ENCODE measurements at places on chromosomes 5 and 9.
A peak's percentile ranks its signal among the peaks of the same experiment; 100 is the strongest.

DNA sequence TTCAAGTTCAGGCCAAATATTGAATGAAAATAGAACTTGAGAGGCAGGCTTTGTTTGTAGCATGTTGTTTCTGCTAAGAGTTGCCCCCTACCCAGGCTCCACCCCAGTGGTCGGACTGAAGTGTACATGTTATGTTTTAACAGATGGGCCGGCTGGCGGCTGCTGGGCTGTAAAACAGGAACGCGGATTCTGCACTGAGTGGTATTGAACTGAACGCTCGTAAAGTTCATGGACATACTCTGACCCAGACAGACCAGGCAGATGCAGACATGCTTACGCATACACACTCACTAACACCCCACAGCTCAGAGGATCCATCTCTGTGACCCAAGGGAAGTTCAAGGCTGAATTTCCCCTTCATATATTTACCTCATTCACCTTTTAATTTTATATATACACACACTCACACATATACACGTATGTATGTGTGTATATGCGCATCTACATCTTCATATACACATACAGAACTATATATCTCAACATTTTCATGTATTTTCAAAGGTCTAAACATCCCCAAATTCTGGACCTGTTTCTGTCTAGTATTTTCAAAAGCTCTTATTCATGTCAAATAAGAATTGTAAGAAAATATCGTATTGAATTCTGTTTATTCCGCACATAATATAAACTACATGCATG, 1.4 kb downstream of the MARCHF3 start:
- no peak for DNase-seq
- H3K36me3 ChIP-seq: peaks cover 10% of the 10 kb centered on the region
- no peak overlapping the region for H3K27ac ChIP-seq
- peaks cover 10% of the 10 kb centered on the region for H3K27me3 ChIP-seq

- DNase-seq: no peak
- no peak overlapping the region for H3K4me3 ChIP-seq
- no peaks in the 10 kb centered on the region for H3K4me1 ChIP-seq
- no peaks in the 10 kb centered on the region for H3K36me3 ChIP-seq
- peaks cover 37% of the 10 kb centered on the region for H3K27me3 ChIP-seq
These were observed 27.8 kb downstream of the C7 start for GRCh38 chr5:40937075-40937474.

- H3K27ac ChIP-seq: no peak overlapping the region
- DNase-seq: no peak
- H3K36me3 ChIP-seq: no peaks in the 10 kb centered on the region
These were observed 67.4 kb upstream of the ZNF618 start for GRCh38 chr9:113808391-113809358.

GRCh38 chr5:135112008-135112725, 78.1 kb upstream of the PITX1 start:
- no peak for DNase-seq
- no peaks in the 10 kb centered on the region for H3K27me3 ChIP-seq
- no peaks in the 10 kb centered on the region for H3K4me1 ChIP-seq
- H3K36me3 ChIP-seq: no peaks in the 10 kb centered on the region
- no peak overlapping the region for H3K4me3 ChIP-seq
- no peak overlapping the region for H3K27ac ChIP-seq

GRCh38 chr9:137680444-137681358, 61.9 kb downstream of the EHMT1 start:
- H3K27me3 ChIP-seq: no peaks in the 10 kb centered on the region
- H3K27ac ChIP-seq: no peak overlapping the region
- no peak for DNase-seq
- H3K4me3 ChIP-seq: no peak overlapping the region
- peaks cover 34% of the 10 kb centered on the region for H3K4me1 ChIP-seq

DNA sequence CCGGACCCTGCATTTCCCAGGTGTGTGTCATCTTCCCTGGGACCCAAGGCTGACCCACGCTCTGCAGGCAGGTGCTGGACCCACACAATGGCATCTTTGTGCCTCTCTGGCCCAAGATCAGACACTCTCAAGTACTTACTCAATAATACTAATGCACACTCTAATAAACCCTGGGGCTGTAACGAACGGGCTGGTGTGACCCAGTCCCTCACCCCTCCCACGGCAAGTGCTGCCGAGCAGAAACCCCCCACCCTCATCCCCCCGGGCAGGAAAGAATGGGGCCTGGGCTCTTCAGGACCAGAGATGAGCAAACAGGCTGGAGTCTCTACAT, 1.1 kb upstream of the OBP2B start:
- no peak overlapping the region for H3K4me3 ChIP-seq
- H3K4me1 ChIP-seq: no peaks in the 10 kb centered on the region
- no peak overlapping the region for H3K27ac ChIP-seq
- peaks cover 1% of the 10 kb centered on the region for H3K36me3 ChIP-seq

GRCh38 chr5:93566091-93566490, 14.9 kb downstream of the NR2F1-AS1 start:
- peaks cover 51% of the 10 kb centered on the region for H3K27me3 ChIP-seq
- no peaks in the 10 kb centered on the region for H3K4me1 ChIP-seq
- no peak for DNase-seq
- H3K27ac ChIP-seq: no peak overlapping the region

DNA sequence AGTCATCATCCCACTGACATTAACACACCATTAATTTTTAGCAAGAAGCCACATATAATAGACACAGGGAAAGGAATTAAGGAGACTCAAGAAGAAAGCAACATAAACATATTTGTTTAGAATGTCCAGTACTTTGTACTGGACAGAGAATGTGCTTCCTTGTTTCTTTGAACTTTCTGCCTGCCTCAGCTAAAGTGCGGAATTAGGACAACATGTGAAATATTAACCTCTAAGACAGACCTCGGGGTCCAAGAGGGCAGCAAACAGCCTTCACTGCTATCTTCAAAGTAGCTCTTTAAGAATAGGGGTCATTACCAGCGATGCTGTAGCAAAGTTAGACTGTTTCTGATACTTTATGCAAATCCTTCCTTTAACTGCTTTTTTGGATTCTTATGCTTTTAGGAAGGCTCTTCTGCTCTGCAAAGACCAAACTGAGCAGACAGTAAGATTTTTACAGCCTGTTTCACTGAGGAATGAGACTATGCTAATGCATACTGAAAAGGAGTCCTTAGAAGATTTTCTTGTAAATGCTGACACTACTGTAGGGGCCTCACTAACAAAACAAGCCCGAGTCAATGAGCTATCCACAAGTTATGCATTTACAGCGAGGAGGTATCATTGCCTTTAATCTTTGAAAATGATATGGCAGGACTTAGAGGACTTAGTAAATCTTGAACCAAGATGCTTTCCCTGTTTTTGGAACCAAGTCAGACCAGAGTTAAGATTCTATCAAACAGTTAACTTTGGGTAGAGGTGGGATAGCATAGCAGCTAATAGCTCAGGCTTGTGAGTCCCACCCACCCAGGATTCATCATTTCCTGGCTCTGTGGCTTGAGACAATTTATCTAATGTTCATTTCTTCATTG, 23.8 kb downstream of the DAB2 start:
- H3K36me3 ChIP-seq: peaks cover 3% of the 10 kb centered on the region
- H3K27me3 ChIP-seq: peaks cover 10% of the 10 kb centered on the region
- DNase-seq: no peak
- H3K27ac ChIP-seq: peak overlapping the region; percentile 56
- H3K4me1 ChIP-seq: peaks cover 15% of the 10 kb centered on the region

- DNase-seq: no peak
- H3K36me3 ChIP-seq: peaks cover 15% of the 10 kb centered on the region
- peaks cover 68% of the 10 kb centered on the region for H3K4me1 ChIP-seq
These were observed 16.4 kb downstream of the TENT4A start for GRCh38 chr5:6729386-6730310.

GRCh38 chr9:89536145-89536574, 38.2 kb upstream of the SEMA4D start:
- no peaks in the 10 kb centered on the region for H3K36me3 ChIP-seq
- H3K4me1 ChIP-seq: peaks cover 82% of the 10 kb centered on the region
- peak overlapping the region; percentile 74 for H3K27ac ChIP-seq
- H3K27me3 ChIP-seq: no peaks in the 10 kb centered on the region
- H3K4me3 ChIP-seq: peak overlapping the region; percentile 41

- H3K36me3 ChIP-seq: no peaks in the 10 kb centered on the region
- no peak overlapping the region for H3K4me3 ChIP-seq
- DNase-seq: no peak
- H3K4me1 ChIP-seq: no peaks in the 10 kb centered on the region
- H3K27me3 ChIP-seq: peaks cover under 1% of the 10 kb centered on the region
- no peak overlapping the region for H3K27ac ChIP-seq
These were observed 96.3 kb downstream of the GLDC start for GRCh38 chr9:6549106-6549800.

GRCh38 chr5:60961685-60962084, 16.7 kb downstream of the NDUFAF2 start:
- no peak overlapping the region for H3K4me3 ChIP-seq
- no peak overlapping the region for H3K27ac ChIP-seq
- H3K36me3 ChIP-seq: no peaks in the 10 kb centered on the region
- DNase-seq: no peak

GRCh38 chr5:141040093-141040770, 10.9 kb upstream of the PCDHB1 start:
- H3K27ac ChIP-seq: no peak overlapping the region
- H3K4me1 ChIP-seq: no peaks in the 10 kb centered on the region
- H3K36me3 ChIP-seq: peaks cover 2% of the 10 kb centered on the region
- peaks cover 13% of the 10 kb centered on the region for H3K27me3 ChIP-seq
- DNase-seq: no peak

GRCh38 chr5:56817263-56818014, 2.1 kb downstream of the MAP3K1 start:
- no peak for DNase-seq
- H3K27me3 ChIP-seq: no peaks in the 10 kb centered on the region
- peaks cover 16% of the 10 kb centered on the region for H3K36me3 ChIP-seq
- peak overlapping the region; percentile 91 for H3K4me3 ChIP-seq

DNA sequence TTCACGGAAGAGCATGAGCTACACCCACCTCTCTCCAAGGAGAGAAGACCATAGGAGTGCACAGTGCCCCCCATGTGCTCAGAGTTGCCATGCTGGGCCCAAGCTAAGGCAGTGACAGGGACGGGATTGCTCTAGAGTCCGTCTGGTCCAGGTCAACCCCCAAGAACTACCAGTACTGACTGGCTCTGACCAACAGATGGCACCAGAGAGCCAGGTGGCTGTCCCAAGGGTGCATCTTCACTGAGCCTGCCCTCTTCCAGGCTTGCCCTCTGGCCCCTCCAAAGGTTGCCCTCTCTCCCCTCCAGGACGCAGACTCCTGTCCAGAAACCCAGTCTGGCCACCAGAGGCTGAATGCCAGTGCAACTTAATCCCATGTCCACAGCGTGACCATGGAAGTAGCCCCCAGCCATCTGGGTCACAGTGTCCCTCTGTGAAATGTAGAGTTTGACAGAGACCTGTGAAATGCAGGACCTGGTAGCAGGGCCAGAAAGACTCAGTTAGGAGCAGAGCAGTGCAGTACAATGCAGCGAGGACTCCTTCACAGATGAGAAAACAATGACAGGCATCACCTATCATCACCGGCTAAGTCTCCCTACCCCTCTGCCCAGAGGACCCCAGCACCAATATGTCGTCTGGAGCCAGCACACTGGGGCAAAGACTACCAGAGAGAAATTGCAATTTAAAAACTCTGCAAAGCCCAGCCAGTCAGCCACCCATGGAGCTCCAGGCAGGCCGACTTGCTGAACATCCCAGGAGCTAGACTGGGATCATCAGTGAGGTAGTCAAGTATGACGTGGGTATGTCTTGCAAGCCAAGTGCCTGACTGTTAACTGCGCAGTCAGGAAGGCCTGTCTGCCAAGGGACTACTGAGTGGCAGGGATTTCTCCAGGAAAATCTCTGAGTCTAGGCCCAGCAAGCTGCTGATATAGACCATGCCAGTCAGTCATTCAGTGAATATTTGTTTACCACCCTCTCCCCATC, 7.7 kb upstream of the SKP1 start:
- peaks cover 7% of the 10 kb centered on the region for H3K36me3 ChIP-seq
- H3K27ac ChIP-seq: no peak overlapping the region
- H3K4me1 ChIP-seq: no peaks in the 10 kb centered on the region
- H3K27me3 ChIP-seq: no peaks in the 10 kb centered on the region
- no peak overlapping the region for H3K4me3 ChIP-seq

- H3K4me1 ChIP-seq: no peaks in the 10 kb centered on the region
- DNase-seq: no peak
- no peaks in the 10 kb centered on the region for H3K36me3 ChIP-seq
- H3K27me3 ChIP-seq: no peaks in the 10 kb centered on the region
- no peak overlapping the region for H3K4me3 ChIP-seq
These were observed 416.6 kb upstream of the CLINT1 start for GRCh38 chr5:158275511-158275910.

GRCh38 chr9:15513335-15513734, 2.6 kb upstream of the PSIP1 start:
- H3K27ac ChIP-seq: no peak overlapping the region
- no peaks in the 10 kb centered on the region for H3K27me3 ChIP-seq
- H3K4me1 ChIP-seq: peaks cover 24% of the 10 kb centered on the region
- no peak for DNase-seq

DNA sequence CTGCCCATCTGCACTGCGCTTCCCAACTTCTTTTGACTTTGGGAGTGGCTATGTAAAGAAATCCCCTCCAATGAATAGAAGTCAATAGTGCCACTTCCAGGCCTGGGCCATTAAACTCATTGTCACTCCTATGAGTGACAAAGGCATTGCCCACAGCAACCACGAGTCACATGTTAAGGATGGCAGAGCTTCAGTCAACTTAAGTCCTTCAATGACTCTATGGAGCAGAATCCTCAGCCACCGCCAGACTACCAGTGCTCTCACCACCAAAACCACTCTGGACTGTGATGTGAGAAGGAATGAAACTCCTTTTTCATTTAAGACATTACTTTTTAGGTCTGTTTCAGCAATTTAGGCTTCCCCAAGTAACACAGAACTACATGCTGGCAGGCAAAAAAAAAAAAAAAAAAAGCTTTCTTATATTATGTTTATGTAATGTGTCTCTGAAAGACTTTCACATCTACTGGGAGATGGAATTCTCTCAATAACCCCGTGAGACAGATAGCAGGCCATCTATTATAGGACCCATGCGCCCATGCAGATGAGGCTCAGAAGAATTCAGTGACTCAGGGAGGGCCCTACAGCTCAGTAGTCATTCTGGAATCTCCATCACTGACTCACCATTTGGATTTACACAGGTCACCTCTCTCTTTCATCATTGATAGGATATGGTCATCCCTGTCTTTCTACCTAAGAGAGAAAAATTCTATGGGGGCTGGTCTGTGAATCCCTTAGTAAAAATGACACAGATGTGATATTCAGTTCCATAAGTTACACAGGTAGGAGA, 180.5 kb downstream of the CEMIP2 start:
- no peak overlapping the region for H3K4me3 ChIP-seq
- H3K27ac ChIP-seq: no peak overlapping the region
- H3K27me3 ChIP-seq: peaks cover 22% of the 10 kb centered on the region

DNA sequence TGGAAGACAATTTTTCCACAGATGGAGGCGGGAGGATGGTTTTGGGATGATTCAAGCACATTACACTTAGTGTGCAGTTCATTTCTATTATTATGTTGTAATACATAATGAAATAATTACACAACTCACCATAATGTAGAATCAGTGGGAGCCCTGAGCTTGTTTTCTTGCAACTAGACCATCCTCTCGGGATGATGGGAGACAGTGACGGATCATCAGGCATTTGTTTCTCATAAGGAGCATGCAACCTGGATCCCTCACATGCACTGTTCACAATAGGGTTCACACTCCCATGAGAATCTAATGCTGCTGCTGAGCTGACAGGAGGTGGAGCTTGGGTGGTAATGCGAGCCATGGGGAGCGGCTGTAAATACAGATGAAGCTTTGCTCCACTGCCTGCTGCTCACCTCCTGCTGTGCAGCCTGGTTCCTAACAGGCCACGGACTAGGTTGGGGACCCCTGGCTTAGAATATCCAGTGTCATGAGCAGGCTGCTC, 1.6 kb downstream of the STKLD1 start:
- H3K27ac ChIP-seq: no peak overlapping the region
- peaks cover 16% of the 10 kb centered on the region for H3K36me3 ChIP-seq
- DNase-seq: no peak
- no peak overlapping the region for H3K4me3 ChIP-seq

Data from central memory CD8-positive, alpha-beta T cell (primary cell).